ENCODE measurements at places on chromosomes 11 and 22. TPM values are rescaled to one million over a fixed set of nuclear protein-coding genes. Genes with fewer than 3 reads are reported as not detected.

- H3K27me3 ChIP-seq = no peaks in the 10 kb centered on the region
- H3K4me3 ChIP-seq = no peak overlapping the region
- H3K27ac ChIP-seq = no peak overlapping the region
Observed at GRCh38 chr22:32080904-32081303, 37.8 kb downstream of the SLC5A1 start.

DNA sequence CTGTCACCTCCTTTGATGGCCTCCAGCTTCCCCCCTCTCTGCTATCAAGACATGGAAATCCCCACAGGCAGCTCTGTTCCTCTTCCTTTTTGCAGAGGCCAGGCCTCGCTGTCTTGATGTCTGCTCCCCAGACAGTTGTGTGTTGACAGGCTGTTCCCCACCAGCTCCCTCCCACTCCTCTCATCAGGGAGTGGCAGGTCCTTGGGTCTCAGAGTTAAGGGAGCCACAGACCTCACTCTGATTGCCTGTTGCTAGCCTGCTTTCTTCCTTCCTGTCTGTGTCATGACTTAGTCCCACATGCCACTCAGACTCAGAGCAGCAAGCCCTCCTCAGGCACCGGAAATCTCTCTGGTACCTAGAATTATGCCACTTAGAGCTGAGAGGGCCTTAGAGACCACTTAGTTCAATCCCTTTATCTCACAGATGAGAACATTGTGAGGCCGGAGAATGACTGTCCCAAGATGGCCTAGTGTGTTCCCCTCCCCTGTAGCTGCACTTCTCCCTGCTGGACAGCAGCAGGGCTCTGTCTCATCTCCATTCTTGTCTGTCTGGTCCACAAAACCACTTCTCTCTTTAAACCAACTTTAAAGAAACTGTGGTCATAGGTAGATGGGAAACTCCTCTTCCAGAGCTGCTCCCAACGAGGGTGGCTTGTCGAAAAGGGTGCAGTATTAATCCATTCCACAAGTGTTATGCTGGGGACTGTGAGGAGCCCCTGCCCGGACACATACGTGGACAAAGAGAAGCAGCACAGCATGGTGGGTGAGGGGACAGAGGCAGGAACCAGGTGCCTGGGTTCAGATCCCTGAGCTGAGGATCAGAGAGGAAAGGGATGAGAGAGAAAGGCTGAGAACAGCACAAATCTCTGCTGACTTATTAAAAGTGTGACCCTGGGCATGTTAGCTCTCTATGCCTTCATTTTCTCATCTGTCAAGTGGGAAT lies 4.2 kb downstream of the AMPD3 start:
- H3K36me3 ChIP-seq = no peaks in the 10 kb centered on the region
- H3K4me1 ChIP-seq = no peaks in the 10 kb centered on the region
- DNase-seq = no peak
- H3K27me3 ChIP-seq = no peaks in the 10 kb centered on the region
- H3K27ac ChIP-seq = no peak overlapping the region
- H3K4me3 ChIP-seq = no peak overlapping the region

GRCh38 chr22:50473855-50474671 lies 772 bp downstream of the SBF1 start:
- H3K36me3 ChIP-seq = no peaks in the 10 kb centered on the region
- peak overlapping the region; percentile 75 for H3K27ac ChIP-seq
- no peak for DNase-seq
- peak overlapping the region; percentile 84 for H3K4me3 ChIP-seq

DNA sequence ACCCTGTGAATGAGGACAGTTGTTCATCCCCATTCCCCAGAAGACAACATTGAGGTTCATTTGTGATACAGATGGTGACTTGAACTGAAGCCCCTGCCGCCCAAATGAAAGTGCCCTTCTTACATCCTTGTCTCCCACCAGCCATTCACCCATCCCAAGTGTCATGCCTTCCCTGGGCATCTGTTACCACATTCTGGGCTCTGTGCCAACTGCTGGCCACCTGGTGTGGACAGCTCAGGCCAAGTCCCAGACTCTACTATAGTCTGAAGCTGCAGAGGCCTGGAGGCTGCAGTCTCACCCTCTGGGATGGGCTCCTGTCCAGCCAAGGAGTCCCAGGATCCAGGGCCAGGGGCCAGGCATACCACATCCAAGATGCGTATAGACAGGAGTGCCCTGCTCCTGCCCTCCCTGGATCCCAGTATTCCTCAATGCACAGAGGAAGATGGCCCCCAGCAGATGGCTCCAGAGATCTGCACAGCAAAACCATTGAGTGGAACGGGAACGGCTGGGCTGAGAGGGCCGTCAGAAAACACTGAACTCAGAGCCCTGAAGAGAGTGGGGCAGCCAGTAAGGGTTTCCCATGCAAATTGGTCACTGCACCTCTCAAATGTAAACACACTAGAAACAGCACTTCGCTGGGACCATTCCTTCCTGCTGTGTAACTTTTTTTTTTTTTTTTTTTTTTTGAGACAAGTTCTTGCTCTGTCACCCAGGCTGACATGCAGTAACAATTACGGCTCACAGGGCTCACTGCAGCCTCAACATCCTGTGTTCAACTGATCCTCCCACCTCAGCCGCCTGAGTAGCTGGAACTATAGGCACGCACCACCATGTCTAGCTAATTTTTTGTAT lies 22.8 kb downstream of the ARRB1 start:
- no peak overlapping the region for H3K4me3 ChIP-seq
- H3K27ac ChIP-seq = peak overlapping the region; percentile 14
- peaks cover 31% of the 10 kb centered on the region for H3K4me1 ChIP-seq
- peak; percentile 85 for DNase-seq

- DNase-seq = no peak
- H3K36me3 ChIP-seq = no peaks in the 10 kb centered on the region
- H3K27me3 ChIP-seq = no peaks in the 10 kb centered on the region
- H3K4me1 ChIP-seq = no peaks in the 10 kb centered on the region
- no peak overlapping the region for H3K4me3 ChIP-seq
Observed at GRCh38 chr11:105224482-105225253, 85.1 kb upstream of the CARD18 start.

The SAAL1 gene
- 37.7 TPM for total RNA-seq

GRCh38 chr11:61010466-61011228 lies 39.2 kb downstream of the CD6 start:
- no peak overlapping the region for H3K27ac ChIP-seq
- H3K36me3 ChIP-seq = no peaks in the 10 kb centered on the region
- H3K4me3 ChIP-seq = no peak overlapping the region
- no peak for DNase-seq
- peaks cover 8% of the 10 kb centered on the region for H3K4me1 ChIP-seq
